ENCODE measurements at places on chromosomes 3 and 15. TPM values are rescaled to one million over a fixed set of nuclear protein-coding genes. Genes with fewer than 3 reads are reported as not detected.

Gene NANOGP8
- total RNA-seq: not detected

Gene FBXO22
- total RNA-seq: 60.1 TPM

Gene NEK10
- total RNA-seq: 2.8 TPM

- DNase-seq: no peak
Measured at GRCh38 chr3:122758877-122759560, 34.6 kb downstream of the HSPBAP1 start.

Gene UBAP1L
- total RNA-seq: 1.4 TPM

DNA sequence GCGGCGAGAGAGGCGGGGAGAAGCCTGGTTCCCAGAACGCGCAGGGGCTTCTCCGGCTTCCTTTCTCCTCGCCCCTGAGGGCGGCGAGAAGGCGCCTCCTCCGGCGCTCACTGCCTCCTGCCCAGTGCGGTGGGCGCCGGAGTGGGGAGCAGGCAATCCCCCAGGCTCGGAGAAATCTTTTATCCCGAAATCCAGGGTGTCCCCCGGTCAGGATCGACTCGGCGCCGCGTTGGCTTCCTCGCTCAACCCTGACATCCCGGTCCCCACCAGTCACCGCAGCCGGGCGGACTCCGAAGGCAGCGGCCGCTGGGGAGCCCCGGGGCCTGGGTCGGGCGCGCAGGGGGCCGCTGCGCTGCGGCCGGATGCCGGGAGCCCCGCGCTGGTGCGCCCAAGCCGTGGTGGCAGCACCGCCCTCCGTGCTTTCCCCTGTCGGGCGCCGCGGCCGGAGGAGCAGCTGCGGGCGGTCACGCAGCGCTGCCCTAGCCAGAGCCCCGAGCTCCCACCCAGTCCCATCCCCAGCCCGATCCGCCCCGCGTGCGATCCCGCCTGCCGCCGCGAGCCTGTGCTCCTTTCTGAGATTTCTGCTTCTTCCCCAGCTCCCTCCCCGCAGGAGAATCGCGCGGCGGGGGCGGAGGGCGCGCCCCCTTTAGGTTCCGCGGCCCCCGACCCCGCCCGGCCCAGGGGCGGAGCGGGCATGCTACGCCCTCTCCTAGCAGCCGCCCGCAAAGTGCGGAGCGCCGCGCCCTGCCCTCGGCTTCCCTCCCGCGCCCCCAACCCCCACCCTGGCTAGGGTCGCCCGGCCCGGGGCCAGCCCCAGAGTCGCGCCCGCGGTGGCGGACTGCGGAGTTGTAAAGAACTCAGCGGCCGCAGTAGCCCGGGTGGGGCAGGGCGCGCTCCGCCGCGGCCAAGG lies 683 bp upstream of the CACNA2D3 start:
- DNase-seq: no peak

GRCh38 chr3:149174901-149175300 lies 45.5 kb downstream of the HPS3 start:
- DNase-seq: no peak

DNA sequence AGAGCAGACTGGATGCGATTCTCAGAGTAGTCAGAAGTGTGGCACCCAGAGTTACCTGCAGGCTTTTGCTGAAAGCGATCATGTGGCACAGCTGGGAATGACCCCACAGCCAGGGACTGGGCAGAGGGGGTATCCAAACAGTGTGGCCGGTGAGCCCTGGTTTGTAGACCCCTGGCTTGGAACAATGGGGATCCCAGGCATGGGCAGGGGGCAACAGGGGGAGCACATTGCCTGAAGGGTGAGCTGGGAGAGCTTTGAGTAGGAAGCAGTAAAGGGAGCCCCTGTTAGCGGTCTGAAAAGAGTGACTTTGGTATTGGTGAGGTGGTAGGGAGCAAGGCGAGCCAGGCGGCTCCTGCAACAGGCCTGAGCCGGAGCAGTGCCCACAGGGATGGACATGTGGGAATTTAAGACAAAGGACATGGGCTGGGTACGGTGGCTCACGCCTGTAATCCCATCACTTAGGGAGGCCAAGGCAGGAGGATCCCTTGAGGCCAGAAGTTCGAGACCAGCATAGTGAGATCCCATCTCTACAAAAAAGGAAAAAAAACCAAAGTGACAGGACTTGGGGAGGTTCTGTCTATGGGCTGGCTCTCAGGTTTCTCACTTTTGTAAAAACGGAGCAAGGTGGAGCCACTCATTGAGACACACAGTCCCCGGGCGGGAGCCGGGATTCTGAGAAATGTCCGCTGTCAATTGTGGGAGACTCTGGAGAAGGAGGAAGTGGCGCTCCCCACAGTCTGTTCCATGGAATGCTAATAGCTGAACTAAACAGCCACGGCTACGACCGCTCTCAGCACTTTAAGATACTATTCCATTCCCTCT lies 223.8 kb upstream of the LYSMD4 start:
- DNase-seq: no peak

DNA sequence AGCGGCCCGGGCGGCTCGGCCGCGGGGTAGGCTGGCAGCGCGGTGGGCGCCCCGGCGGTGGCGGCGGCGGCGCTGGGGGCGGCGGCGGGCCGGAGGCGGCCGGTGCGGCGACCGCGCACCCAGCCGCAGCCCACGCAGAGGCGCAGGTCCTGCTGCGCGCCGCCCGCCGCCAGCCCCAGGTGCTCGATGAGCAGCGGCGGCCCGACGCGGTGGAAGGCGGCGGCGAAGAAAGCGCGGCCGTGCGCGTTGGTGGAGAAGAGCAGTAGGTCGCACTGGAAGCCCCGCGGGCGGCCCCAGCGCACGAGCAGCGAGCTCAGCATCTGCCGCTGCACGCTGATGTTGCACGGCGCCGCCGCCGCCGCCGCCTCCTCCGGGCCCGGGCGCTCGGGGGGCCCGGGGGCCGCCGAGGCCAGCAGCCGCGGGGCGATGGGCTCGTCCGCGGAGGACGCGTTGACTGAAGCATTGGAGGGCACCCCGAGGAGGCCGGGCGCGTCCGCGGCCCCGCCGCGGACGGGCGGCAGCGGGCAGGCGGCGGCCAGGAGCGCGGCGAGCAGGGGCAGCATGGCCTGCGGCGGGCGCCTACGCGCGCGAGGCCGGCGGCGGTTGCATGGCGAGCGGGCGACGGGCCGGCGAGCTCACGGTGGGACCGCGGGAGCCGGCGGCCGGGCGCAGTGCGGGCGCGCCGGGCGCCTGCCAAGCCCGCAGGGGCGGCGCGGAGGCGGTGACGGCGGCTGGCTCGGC lies 452 bp downstream of the TMEM158 start:
- no peak for DNase-seq

- no peak for DNase-seq
Measured at GRCh38 chr3:72375237-72376076, 472.8 kb downstream of the SHQ1 start.

DNA sequence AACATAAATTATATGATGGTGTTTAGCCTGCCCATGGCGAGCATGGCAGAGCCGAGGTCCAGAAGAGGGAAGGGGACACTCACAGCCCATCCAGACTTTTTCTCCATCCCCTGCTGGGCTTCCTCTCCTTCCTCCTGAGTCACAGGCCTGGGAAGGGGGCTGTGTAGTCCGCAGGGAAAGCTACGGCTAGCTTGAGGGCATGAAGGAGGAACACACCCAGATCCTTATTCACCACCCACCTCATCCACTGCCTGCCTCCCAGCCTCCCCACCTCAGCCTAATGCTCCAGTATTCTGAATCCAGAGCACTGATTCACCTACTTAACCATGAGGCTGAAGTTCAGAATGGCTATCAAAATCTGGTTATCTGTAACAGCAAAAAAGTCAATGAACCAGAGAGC lies 97.8 kb downstream of the OXNAD1 start:
- DNase-seq: no peak

- no peak for DNase-seq
Measured at GRCh38 chr3:27127195-27127594, 242.0 kb downstream of the NEK10 start.
